ENCODE measurements at places on chromosomes 16 and 17.

DNA sequence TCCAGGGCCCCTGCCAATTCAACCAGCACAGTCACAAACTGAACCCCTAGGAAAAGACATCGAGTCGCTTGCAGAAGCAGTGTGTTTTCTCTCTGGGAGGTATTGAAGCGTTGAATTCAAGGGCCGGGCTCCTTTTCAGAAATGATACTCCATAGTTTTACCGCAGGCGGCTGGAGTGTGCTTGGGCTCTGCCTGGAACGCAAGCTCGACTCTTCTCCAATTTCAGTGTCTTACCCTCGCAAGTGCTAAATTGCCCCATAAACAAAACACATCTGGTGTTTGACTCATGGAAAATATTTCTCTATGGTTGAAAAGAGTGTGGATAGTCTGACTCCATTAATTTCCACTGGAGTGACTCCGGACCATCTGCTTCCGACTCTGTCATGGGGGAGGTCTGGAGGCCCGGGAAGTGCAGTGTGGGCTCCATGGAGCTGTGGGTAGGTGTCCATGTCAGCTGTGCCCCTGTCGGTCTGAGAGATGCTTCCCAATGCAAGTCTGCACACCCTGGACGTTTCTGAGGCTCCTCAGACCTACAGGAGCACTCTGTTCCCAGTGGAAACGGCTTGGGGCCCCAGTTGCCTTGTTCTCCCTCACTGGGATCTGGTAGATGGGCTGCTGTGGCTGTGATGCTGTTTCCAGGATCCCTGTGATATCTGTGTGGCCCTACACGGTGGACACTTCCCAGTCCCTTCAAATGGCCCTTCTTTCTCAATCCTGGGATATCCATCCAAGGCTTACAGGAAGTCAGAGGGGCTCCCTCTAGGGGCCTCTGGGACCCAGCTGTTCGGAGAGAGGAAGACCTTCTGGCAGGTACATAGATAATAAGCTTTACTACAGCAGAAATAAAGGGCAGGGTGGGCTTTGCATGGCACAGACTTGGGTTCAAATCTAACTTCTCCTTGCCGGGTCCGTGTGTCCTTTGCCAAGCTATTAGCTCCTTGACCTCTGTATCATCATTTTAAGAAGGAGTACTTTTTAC, 119.8 kb upstream of the CDH13 start:
- no peak for DNase-seq

- no peak for DNase-seq
These were observed 511.9 kb upstream of the CDH8 start for GRCh38 chr16:62548095-62548494.

- DNase-seq = no peak
These were observed 2.8 kb downstream of the SF3B3 start for GRCh38 chr16:70526403-70526802.

GRCh38 chr16:23119570-23119969, 29.7 kb downstream of the USP31 start:
- no peak for DNase-seq

GRCh38 chr16:59355704-59356103, 621.6 kb upstream of the GOT2 start:
- DNase-seq = no peak

DNA sequence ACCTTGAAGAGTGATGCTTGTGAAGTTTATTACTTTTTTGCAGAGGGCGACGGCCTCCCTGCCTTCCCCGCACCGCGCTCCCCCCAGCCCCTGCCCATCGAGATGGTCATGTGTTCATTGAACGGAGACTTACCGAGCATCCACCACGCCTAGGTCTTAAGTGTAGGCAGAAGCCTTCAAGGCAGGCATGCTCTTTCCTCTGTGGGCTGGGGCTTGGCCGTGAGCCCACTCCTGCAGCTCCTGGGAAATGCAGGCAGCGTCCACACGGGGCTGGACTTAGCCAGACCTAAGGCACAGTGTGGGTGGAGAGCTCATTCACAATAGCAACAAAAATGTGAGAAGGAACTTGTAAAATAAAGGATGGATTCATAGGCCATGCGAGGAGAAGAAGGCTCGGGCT, 19.2 kb downstream of the RNF213 start:
- no peak for DNase-seq
